ENCODE measurements at places on chromosomes 3 and 15.
A peak's percentile ranks its signal among the peaks of the same experiment; 100 is the strongest.

- no peak for DNase-seq
These were observed 8.0 kb downstream of the HDDC3 start for GRCh38 chr15:90924375-90924774.

DNA sequence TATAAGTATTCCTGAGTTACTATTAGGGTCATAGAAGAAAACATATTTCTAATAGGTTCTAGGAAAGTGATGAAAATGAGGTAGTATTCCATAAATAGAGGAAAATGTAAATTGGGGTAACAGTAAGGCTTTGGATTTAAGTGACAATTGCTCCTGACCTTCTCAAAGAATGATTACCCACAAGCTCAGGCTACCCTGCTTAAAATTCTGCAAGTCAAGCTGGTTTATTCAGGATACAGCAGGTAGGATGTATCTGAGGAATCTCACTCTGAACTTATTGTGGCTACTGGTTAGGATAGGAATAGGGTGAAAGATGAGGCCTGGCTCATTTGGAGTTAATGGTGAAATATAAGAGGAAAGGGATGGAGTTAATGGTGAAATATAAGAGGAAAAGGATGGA is 67.7 kb downstream of the CD200R1L start:
- DNase-seq, result no peak

- DNase-seq, result no peak
These were observed 279.0 kb upstream of the EPHA3 start for GRCh38 chr3:88828466-88828865.

DNA sequence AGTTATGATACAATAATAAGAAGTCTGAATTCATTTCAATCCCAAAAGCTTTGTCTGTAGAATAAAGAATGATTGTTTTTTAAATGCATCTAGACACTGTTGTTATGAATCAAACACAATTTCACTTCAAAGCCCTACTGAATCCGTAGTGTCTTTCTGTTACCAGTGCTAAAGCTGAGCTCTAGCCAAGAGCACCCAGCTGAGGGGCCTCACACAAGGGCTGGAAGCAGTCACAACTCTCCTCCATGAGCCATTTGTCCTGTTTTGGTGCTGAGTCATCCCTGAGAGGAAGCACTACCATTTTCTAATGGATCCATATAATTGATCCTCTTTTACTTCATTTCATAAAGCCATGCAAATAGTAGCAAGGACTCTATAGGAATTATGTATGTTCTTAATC is 158.2 kb upstream of the ANKRD28 start:
- peak; percentile 14 for DNase-seq

GRCh38 chr3:52243791-52244628 is 1.5 kb upstream of the PPM1M start:
- DNase-seq, result no peak

DNA sequence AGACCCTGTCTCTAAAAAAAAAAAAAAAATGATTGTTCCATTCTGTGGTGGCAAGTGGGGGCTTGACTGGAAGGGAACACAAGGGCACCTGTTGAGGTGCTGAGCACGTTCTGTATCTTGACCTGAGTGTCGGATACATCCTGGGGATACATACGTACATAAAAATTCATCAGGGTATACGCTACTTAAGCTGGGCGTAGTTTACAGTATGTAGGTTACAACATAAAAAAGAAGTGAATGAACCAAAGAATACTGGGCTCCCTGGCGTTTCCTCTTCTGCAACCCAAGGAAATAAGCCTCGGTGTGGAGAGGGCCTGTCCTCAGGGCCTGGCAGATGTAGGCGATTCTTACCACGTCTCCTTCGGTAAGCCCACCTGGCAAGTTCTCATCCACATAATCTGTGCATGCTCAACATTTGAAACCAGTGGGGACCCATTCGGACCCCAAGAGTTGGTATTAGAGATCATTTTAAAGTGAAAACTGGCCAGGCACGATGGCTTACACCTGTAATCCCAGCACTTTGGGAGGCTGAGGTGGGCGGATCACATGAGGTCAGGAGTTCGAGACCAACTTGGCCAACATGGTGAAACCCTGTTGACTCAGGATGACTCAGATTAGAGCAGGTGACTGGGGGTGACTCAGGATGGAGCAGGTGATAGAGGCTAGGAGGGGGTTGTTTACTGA is 5.1 kb upstream of the MUC20 start:
- no peak for DNase-seq

DNA sequence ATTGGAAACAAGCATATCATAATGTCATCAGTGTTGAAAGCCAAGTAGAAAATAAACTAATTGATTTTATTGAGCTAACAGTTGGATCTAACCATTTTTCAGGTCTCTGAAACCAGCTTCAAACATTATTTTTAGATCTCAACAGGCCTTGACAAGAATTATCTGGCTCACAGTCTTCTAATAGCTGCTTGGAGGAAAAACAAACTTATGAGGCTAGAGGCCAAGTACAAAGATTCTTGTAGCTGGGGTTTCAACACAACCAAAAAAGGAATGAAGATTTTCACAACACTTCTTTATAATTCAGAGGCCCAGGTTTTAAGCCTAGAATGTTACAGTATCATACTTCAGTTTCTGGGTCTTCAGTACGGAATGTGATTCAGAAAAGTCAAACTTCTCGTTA is 3.7 kb downstream of the SETMAR start:
- no peak for DNase-seq

- DNase-seq, result no peak
These were observed 849 bp downstream of the RRP9 start for GRCh38 chr3:51940648-51941462.

GRCh38 chr3:8279886-8280550 is 221.6 kb upstream of the LMCD1 start:
- no peak for DNase-seq

- peak; percentile 21 for DNase-seq
These were observed 100.0 kb upstream of the IGF1R start for GRCh38 chr15:98548139-98548971.

GRCh38 chr3:56960234-56960917 is 100.1 kb upstream of the SPATA12 start:
- no peak for DNase-seq

GRCh38 chr3:156038869-156039268 is 81.5 kb upstream of the KCNAB1 start:
- DNase-seq, result no peak

GRCh38 chr15:90205050-90205848 is 4.1 kb downstream of the SEMA4B start:
- no peak for DNase-seq

- no peak for DNase-seq
These were observed 97.8 kb downstream of the SHQ1 start for GRCh38 chr3:72750405-72750965.

GRCh38 chr3:171614318-171614921 is 154.2 kb upstream of the TNIK start:
- peak; percentile 39 for DNase-seq

GRCh38 chr3:42394579-42395288 is 15.7 kb downstream of the LYZL4 start:
- DNase-seq, result no peak

DNA sequence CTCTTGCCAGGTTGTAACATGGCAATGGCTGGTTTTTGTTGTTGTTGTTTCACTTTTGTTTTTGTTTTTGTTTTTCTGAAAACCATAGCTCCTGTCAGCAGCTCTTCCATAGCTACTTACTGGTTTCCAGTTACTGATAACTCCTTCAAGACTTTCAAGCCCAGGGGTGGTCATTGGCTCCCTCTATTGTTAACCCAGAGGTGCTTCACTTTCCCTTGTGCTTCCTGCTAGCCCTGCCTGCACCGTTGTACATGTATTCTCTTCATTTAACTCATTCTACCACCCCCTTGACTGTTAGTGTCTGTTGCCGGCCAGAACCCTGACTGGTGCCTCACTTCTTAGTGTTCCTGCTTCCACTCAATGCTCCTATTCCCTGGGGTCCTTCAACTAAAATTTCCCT is 4.2 kb upstream of the TRAT1 start:
- no peak for DNase-seq

GRCh38 chr15:101554115-101554915 is 64.8 kb upstream of the PCSK6 start:
- DNase-seq, result no peak

- DNase-seq, result no peak
These were observed 20.1 kb downstream of the PAQR9 start for GRCh38 chr3:142943349-142943748.

DNA sequence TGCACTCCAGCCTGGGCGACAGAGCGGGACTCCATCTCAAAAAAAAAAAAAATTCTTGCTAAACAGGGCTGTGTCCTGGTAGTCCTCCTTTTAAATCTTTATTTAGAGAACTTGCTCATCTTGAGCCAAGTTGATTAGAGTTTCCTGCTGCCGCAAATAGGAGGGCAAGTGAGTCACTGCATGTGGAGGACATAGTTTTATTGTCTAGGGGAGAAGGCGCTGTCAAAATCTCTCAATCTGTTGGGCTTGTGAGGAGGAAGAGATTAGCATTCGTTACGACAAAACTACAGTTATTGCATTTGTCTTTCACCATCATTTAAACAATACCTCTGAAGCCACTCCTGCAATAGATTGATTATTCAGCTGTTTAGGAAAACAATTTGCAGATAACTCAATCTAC is 11.5 kb downstream of the MUC4 start:
- no peak for DNase-seq

DNA sequence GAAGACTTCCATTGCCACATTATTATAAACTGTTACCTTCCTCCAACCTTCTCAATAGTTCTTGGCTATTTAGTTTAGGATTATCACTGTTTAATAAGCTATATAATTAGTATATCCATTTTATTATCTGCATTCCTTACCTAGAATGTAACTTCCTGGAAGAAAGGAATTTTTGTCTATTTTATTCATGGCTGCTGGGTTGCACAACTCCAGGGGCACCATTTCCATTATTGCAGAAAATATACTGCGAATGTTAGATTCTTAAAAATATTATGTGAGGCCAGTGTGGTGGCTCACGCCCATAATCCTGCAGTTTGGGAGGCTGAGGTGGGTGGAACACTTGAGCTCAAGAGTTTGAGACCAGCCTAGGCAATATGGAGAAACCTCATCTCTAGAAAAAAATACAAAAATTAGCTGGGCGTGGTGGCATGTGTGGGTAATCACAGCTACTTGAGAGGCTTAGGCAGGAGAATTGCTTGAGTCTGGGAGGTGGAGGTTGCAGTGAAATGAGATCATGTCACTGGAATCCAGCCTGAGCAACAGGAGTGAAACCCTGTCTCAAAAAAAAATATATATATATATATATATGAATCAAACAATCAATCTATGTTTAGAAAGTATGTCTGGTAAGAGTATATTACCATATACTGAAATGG is 19.9 kb downstream of the CLDN1 start:
- no peak for DNase-seq

DNA sequence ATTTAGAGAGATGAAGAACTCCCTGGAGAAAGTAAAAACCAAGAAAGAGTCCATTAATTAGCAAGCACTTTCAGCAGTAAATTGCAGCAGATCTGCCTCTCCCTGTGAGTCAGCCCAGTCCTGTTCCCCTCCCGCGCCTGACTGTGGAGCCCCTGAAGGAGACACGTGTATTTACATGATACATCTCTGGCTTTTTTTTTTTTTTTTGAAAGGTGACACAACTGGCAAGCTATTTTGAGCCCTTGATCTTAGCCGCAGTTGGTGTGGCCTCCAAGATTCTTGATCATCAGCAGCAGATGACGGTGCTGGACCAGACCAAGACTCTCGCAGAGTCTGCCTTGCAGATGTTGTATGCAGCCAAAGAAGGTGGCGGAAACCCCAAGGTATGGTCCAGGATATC is 271.8 kb upstream of the TPM1 start:
- DNase-seq, result no peak

- no peak for DNase-seq
These were observed 30.5 kb upstream of the APH1B start for GRCh38 chr15:63246691-63247469.

Data from amygdala (tissue), 56 donors.